ENCODE measurements at places on chromosomes 5 and 9. TPM values are rescaled to one million over a fixed set of nuclear protein-coding genes. Genes with fewer than 3 reads are reported as not detected.

- H3K4me1 ChIP-seq = peaks cover 16% of the 10 kb centered on the region
- peaks cover 12% of the 10 kb centered on the region for H3K27me3 ChIP-seq
- H3K4me3 ChIP-seq = peak overlapping the region; percentile 28
- peak overlapping the region; percentile 30 for H3K27ac ChIP-seq
Measured at GRCh38 chr5:59799668-59800346, 93.7 kb downstream of the PDE4D start.

DNA sequence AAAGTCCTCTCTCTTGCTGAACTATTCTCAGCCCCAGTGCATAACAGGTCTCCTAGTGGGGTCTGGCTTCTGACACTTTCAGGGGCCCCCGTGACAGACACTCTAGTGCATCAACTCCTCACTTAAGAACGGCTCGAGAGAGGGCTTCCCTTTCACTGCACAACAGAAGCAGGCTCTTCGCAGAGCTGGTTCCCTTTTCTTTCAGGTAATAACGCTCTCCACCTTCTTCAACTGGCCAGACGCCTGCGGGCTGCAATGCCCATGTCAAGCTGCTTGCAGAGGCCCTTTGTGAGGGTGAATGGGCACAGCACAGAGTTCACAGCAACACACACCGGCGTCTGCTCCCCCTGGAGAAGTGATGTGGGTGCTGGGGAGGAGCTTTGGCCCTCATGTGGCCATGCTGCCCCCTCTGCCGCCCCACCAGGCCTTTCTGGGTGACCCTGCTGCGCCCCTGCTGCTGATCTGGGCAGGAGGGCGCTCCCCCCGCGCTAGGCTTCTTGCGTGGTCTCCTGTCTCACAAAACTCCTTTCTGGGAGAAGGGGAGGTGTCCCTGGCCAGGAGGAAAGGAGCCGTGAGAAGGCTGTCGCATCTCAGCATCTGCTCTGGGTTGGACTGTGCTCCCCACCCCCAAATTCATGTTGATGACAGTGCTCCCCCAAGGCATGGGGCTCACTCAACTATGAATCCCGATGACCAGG is 2.4 kb downstream of the MRPL36 start:
- peaks cover 26% of the 10 kb centered on the region for H3K36me3 ChIP-seq
- H3K27ac ChIP-seq = no peak overlapping the region
- H3K4me3 ChIP-seq = no peak overlapping the region
- H3K27me3 ChIP-seq = no peaks in the 10 kb centered on the region

- no peaks in the 10 kb centered on the region for H3K27me3 ChIP-seq
- H3K4me3 ChIP-seq = no peak overlapping the region
- H3K36me3 ChIP-seq = no peaks in the 10 kb centered on the region
- H3K4me1 ChIP-seq = no peaks in the 10 kb centered on the region
- H3K27ac ChIP-seq = no peak overlapping the region
- DNase-seq = no peak
Measured at GRCh38 chr9:32218100-32218767, 166.2 kb upstream of the ACO1 start.

GRCh38 chr5:132067941-132068808 is 5.4 kb upstream of the CSF2 start:
- H3K4me3 ChIP-seq = no peak overlapping the region
- H3K36me3 ChIP-seq = no peaks in the 10 kb centered on the region
- peak; percentile 1 for DNase-seq
- no peaks in the 10 kb centered on the region for H3K27me3 ChIP-seq
- H3K27ac ChIP-seq = no peak overlapping the region

GRCh38 chr5:102313912-102314311 is 17.8 kb upstream of the SLCO4C1 start:
- no peaks in the 10 kb centered on the region for H3K4me1 ChIP-seq
- no peaks in the 10 kb centered on the region for H3K36me3 ChIP-seq
- H3K4me3 ChIP-seq = no peak overlapping the region
- no peaks in the 10 kb centered on the region for H3K27me3 ChIP-seq
- no peak overlapping the region for H3K27ac ChIP-seq

DNA sequence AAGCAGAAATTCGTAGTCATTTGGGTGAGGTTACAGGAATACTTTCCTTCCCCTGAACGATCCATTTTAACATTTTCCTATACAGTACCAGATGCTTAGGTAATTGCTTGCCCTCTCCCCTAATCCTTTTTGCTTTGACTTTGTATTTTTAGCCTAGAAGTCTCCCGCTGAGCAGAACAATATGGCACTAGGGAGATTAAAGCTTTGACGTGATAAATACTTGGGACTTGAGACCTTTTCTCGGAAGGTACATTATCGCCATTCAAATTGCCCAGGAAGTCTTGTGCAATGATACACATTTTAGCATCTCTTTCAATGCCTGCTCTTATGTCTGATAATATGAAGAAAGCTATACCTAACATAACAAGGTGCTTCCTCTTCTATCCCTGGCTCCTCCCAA is 22.9 kb upstream of the SPATA31C2 start:
- no peak overlapping the region for H3K4me3 ChIP-seq
- H3K27ac ChIP-seq = no peak overlapping the region
- H3K27me3 ChIP-seq = peaks cover 33% of the 10 kb centered on the region
- no peak for DNase-seq

- H3K27ac ChIP-seq = peak overlapping the region; percentile 40
- no peaks in the 10 kb centered on the region for H3K36me3 ChIP-seq
- peak; percentile 49 for DNase-seq
- H3K4me1 ChIP-seq = peaks cover 32% of the 10 kb centered on the region
Measured at GRCh38 chr5:171750311-171750788, 35.3 kb upstream of the SMIM23 start.

DNA sequence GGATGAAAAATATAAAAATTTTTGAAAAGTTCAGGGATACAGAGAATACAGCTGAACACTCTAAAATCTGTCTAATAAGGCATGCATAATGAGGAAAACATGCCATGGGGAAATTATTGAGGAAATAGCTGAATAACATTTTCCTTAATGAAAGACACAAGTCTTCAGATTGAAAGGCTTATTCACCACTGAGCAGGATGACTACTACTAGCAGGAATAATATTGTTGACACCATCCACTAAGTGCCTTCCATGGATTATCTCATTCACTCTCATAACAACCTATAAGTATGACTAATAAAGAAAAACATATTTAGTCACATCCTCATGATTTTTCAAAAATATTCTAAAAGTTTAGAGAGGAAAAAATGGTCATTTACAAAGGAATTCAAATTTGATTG is 96.7 kb upstream of the FER start:
- H3K36me3 ChIP-seq = no peaks in the 10 kb centered on the region
- no peaks in the 10 kb centered on the region for H3K27me3 ChIP-seq
- no peak overlapping the region for H3K27ac ChIP-seq
- H3K4me3 ChIP-seq = no peak overlapping the region

GRCh38 chr5:5252106-5252505 is 112.0 kb downstream of the ADAMTS16 start:
- no peaks in the 10 kb centered on the region for H3K4me1 ChIP-seq
- no peaks in the 10 kb centered on the region for H3K36me3 ChIP-seq
- peaks cover 4% of the 10 kb centered on the region for H3K27me3 ChIP-seq
- H3K4me3 ChIP-seq = no peak overlapping the region
- H3K27ac ChIP-seq = no peak overlapping the region

- peaks cover 16% of the 10 kb centered on the region for H3K4me1 ChIP-seq
- no peak overlapping the region for H3K27ac ChIP-seq
- H3K27me3 ChIP-seq = no peaks in the 10 kb centered on the region
- DNase-seq = no peak
Measured at GRCh38 chr9:83384214-83384613, 154.0 kb downstream of the FRMD3 start.

GRCh38 chr9:14096258-14096922 is 217.6 kb downstream of the NFIB start:
- H3K36me3 ChIP-seq = no peaks in the 10 kb centered on the region
- DNase-seq = no peak
- peak overlapping the region; percentile 52 for H3K4me3 ChIP-seq
- H3K27ac ChIP-seq = peak overlapping the region; percentile 88
- H3K4me1 ChIP-seq = peaks cover 80% of the 10 kb centered on the region
- no peaks in the 10 kb centered on the region for H3K27me3 ChIP-seq

DNA sequence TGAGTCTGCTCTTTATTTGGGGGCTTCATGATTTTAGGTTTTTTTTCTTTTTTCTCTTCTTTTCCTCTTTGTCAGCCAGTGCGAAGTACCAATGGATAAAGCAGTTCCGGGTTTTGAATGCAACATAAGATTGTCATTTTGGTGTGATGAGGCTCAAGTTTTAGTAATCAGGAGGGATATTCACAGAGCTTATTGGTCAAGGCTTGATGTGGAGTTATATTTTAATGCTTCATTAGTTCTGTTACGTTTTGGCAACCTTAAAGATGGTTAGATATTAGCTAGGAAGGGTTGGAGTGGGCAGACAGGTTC is 1.4 kb downstream of the PIK3R1 start:
- peaks cover 12% of the 10 kb centered on the region for H3K36me3 ChIP-seq
- H3K27ac ChIP-seq = peak overlapping the region; percentile 99
- no peak for DNase-seq
- peaks cover 80% of the 10 kb centered on the region for H3K4me1 ChIP-seq

- no peak overlapping the region for H3K4me3 ChIP-seq
- peak overlapping the region; percentile 47 for H3K27ac ChIP-seq
- H3K4me1 ChIP-seq = peaks cover 71% of the 10 kb centered on the region
Measured at GRCh38 chr9:94182532-94182931, 76.6 kb upstream of the ZNF169 start.

DNA sequence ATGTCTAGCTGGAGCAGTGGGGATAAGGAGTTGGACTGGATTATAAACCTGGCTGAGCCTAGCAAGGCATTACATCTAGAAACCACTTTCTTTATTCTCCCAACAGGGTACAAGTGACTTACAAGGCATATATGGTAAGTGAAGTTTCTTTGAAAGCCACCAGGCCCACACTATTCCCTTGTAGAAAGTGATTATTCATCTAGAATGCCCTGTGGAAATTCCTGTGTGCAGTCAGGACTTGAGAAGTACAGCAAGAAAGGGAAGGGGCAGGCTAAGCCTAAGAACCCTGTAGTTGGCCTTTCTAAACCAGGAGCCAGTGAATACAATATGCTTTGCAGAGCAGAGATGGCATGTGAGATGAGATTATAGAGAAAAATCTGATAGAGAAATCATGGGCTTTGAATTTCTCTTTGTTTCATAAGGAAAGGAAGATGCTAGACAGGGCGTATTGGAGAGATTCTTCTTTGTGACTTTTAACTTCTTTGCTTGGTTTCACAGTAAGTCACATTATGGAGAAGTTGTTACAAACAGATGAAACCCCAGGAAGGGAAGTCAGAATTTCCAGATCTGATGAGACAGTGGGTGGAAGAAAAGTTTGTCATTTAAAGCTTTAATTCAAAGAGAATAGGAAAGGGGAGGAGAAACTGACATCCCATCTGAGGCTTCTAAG is 321.7 kb downstream of the NDUFS4 start:
- no peak overlapping the region for H3K27ac ChIP-seq
- no peak overlapping the region for H3K4me3 ChIP-seq
- H3K27me3 ChIP-seq = no peaks in the 10 kb centered on the region
- no peaks in the 10 kb centered on the region for H3K4me1 ChIP-seq
- H3K36me3 ChIP-seq = peaks cover 14% of the 10 kb centered on the region

GRCh38 chr5:135399794-135400542 is 937 bp upstream of the MACROH2A1 start:
- H3K27ac ChIP-seq = peak overlapping the region; percentile 97
- peaks cover 46% of the 10 kb centered on the region for H3K4me1 ChIP-seq
- no peaks in the 10 kb centered on the region for H3K36me3 ChIP-seq
- H3K27me3 ChIP-seq = no peaks in the 10 kb centered on the region

DNA sequence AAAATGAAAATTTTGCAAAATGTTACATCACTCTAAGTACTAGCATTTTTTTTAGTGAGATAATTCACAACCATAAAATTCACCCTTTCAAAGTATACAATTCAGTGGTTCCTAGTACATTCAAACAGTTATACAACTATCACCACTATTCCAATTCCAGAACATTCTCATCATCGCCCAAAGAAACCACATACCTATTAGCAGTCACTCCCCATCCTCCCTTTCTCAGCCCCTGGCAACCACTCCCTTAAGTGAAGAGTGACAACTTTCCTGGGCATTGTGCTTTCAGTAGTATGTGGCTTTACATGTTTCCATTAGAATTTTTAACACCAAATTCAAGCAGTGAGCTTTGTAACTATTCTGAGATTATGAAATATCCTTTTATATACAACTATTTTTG is 81.4 kb downstream of the RASEF start:
- DNase-seq = no peak
- no peaks in the 10 kb centered on the region for H3K36me3 ChIP-seq
- no peak overlapping the region for H3K27ac ChIP-seq
- no peak overlapping the region for H3K4me3 ChIP-seq

GRCh38 chr5:53424686-53425615 is 55.5 kb upstream of the FST start:
- no peak for DNase-seq
- H3K27ac ChIP-seq = no peak overlapping the region
- no peaks in the 10 kb centered on the region for H3K36me3 ChIP-seq
- no peak overlapping the region for H3K4me3 ChIP-seq
- no peaks in the 10 kb centered on the region for H3K27me3 ChIP-seq

DNA sequence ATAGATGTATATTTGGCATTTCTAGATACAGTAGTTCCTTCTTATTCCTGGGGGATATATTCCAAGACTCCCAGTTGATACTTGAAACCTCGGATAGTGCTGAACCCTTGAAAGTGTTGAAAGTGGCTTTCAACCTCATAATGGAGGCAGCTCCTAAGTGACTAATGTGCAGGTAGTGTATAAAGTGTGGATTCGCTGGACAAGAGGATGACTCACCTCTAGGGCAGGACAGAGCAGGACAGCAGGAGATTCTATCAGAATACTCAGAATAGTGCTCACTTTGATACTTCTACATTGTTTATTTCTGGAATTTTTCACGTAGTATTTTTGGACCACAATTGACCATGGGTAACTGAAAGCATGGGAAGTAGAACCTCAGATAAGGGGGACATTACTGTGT is 1138.9 kb upstream of the WWC1 start:
- no peaks in the 10 kb centered on the region for H3K4me1 ChIP-seq
- H3K27ac ChIP-seq = no peak overlapping the region
- no peaks in the 10 kb centered on the region for H3K27me3 ChIP-seq
- no peak for DNase-seq
- no peaks in the 10 kb centered on the region for H3K36me3 ChIP-seq

DNA sequence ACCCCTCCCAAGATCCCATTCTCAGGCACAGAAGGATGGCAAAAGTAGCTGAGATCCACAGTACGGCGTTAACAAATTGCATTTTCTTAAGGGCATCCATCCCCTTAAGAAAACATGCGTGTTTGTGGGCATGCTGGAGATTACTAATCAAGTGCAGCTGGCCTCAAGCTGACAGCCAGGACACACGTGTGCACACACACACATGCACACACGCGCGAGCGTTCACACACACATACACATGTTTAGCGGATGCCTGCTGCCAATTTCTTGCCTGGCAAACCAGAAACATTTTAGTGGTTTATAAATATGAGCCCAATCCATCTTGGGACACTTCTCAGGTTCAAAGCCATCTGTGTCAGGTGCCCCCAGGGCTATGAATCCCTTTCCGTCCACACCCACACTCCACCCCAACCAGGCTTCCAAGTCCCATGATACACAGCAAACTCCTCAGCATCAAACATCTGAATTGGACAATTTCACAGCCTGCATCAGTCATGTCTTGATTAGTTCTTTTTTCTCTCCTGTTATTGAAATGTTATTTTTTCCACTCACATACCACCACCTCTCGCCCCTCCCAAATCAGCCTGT is 23.5 kb upstream of the SMIM23 start:
- H3K4me3 ChIP-seq = no peak overlapping the region
- no peak for DNase-seq
- peaks cover 3% of the 10 kb centered on the region for H3K27me3 ChIP-seq
- no peaks in the 10 kb centered on the region for H3K36me3 ChIP-seq
- no peak overlapping the region for H3K27ac ChIP-seq
- H3K4me1 ChIP-seq = no peaks in the 10 kb centered on the region

- H3K36me3 ChIP-seq = peaks cover 11% of the 10 kb centered on the region
- no peaks in the 10 kb centered on the region for H3K27me3 ChIP-seq
- no peak overlapping the region for H3K27ac ChIP-seq
- H3K4me1 ChIP-seq = peaks cover 77% of the 10 kb centered on the region
- H3K4me3 ChIP-seq = peak overlapping the region; percentile 94
- no peak for DNase-seq
Measured at GRCh38 chr5:64766941-64767340, 1.6 kb downstream of the SREK1IP1 start.

Gene NDOR1
- total RNA-seq = 6.5 TPM

Gene PTGER4
- 6.2 TPM for total RNA-seq
